ENCODE measurements at places on chromosomes 2 and 18.
A peak's percentile ranks its signal among the peaks of the same experiment; 100 is the strongest.

DNA sequence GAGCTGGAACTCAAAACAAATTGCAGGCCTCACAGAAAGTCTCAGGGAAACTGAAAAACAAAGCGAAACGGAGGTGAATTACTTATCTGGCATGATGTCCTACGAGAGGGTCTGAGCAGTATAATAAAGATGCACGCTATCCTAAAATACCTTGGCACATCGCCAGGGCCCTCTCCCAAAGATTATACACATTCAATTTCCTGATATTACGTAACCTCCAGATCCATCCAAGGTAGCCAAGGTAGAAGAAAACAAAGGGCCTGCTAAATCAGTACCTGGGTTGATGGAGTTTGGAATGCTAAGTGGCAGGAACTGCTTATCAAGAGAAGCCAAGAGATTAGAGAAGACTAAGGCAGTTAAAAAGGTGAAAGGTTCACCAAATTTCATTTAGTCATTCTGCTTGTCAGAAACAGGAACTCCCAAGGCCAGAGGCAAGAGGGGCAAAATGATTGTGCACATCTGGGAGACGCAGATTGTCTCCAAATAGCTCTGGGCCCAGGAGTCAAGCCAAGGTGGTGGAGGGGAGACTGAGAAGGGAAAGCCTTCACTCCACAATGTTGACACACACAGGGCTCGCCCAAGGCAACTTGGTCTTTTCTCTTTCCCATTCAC, 236.8 kb upstream of the ATP5MC3 start:
- no peak for DNase-seq

- no peak for DNase-seq
Observed at GRCh38 chr2:153780241-153780640, 91.5 kb upstream of the GALNT13 start.

GRCh38 chr18:59646963-59647307, 50.3 kb downstream of the CCBE1 start:
- DNase-seq: no peak

- no peak for DNase-seq
Observed at GRCh38 chr18:65587491-65587890, 163.3 kb upstream of the CDH7 start.

- DNase-seq: peak; percentile 33
Observed at GRCh38 chr2:109382226-109382895, 231.4 kb downstream of the SEPTIN10 start.

GRCh38 chr2:121346859-121347258, 61.9 kb upstream of the TFCP2L1 start:
- no peak for DNase-seq

- no peak for DNase-seq
Observed at GRCh38 chr18:7062236-7062635, 55.4 kb downstream of the LAMA1 start.

DNA sequence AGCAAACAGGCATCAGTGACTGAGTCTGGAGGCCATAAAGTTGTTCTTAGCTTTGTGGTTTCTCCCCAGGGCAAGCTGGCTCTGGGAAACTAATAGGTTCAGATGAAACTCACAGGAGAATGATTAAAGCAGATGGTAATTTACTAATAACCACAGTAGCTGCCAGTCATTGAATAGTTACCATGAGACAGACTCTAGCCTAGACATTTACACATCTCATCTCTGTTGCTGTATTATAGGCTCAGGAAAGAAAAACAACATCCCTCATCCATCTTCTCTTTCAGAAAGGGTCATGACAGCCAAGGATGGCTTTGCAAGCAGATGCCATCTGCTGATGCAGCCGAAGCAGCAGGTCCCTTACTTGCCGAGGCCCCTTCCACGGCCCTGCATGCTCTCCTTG, 314.0 kb upstream of the ID2 start:
- DNase-seq: no peak

- peak; percentile 90 for DNase-seq
Observed at GRCh38 chr2:85741833-85742455, 11.8 kb upstream of the ATOH8 start.

DNA sequence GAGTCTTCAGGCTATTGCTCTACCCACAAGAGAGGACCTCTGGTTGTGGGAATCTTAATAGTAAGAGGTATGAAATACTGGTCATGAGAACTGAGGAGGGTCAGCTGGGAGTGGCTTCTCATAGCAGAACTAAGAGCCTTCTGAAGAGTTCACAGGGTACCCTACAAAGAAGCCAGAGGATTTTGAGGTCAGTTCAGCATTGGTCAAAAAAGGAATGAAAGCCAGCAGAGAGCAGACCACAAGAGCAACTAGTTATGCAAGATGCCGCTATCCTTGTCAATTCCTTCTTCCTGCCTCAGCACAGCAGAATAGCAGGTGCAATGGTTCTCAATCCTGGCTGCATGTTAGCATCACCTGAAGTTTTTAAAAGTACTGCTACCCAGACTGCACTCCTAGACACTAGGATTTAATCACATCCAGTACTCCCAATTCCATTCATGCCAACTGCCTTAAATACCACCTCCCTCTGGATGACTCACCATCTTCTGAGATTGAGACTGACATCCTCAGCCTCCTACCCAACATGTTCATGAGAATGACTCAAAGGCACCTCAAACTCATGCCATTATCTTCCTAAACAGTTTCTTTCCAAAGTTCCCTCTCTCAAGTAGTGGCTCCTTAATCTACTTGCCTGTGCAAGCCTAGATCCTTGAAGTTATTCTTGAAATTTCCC, 81.0 kb upstream of the RBMS1 start:
- no peak for DNase-seq

DNA sequence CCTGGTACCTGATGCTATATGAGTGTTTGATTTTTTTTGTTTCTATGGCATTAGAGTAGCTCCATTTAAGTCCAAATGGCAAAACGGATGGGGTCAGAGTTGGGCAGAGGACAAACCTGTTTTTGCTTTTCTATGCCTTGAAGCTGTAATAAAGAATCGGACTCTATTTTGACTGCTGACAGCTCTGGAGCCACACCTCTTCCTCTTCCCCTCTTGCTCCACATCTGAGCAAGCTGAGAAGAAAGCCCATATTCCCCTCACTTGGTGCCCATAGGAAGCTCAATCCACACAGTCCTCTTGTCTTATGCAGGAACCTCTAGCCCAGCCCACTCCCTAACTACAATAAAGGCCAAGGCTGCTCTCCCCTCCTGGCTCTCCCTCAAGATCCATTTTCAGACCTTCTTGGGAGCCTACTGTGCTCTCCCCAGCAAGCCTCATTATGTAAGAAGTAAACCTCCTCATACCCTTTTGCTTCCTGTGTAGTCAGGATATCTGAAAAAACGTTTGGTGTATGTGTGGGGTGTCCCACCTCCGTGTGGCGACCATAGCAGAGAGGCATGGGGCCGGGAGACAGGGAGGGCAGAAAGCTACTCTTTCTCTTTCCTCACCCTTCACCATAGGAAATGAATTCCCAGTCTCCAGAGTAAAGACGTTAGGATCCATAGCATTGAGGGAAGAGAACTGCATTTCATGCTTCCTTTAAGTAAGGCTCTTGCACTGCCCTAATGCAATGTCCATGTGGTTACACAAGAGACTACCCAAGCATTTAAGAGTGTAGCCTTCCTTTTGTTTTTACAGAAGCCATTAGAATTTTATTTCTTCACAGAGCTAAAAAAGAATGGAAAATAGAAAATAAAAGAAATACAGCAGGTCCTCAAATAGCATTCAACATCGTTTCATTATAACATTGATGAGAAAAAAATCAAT, 41.9 kb upstream of the RAPGEF4 start:
- no peak for DNase-seq

DNA sequence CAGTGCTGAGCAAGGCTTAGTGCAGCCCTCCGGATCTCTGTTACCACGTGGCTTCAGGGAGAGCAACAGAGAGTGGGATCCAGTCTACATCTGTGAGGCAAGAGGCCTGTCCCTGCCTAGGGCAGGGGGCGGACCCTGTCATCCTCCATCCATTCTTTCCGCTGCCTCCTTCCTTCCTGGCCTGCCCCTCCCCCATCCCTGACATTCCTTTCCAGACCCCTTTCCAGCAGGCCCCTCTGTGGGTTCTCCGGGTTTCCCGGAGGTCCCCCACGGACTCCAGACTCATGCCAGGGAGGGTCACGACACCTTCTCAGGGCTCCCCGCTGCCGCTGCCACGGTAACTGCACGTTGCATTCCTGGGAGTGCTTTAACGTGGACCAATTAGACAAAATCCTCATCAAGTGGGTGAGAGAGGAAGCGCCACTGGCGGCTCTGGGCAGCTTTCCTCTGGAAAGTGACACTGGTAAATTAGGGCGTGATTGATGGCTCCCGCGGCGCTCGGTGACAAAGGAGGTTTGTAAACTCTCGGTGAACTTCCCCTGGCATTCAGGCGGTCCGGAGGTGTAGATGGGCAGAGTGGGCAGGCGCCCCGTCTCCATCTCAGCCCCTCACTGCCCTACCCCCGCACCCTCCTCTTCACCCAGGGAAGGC, 11.4 kb downstream of the ATOH8 start:
- DNase-seq: no peak

- no peak for DNase-seq
Observed at GRCh38 chr2:62209427-62209991, 13.6 kb downstream of the B3GNT2 start.

DNA sequence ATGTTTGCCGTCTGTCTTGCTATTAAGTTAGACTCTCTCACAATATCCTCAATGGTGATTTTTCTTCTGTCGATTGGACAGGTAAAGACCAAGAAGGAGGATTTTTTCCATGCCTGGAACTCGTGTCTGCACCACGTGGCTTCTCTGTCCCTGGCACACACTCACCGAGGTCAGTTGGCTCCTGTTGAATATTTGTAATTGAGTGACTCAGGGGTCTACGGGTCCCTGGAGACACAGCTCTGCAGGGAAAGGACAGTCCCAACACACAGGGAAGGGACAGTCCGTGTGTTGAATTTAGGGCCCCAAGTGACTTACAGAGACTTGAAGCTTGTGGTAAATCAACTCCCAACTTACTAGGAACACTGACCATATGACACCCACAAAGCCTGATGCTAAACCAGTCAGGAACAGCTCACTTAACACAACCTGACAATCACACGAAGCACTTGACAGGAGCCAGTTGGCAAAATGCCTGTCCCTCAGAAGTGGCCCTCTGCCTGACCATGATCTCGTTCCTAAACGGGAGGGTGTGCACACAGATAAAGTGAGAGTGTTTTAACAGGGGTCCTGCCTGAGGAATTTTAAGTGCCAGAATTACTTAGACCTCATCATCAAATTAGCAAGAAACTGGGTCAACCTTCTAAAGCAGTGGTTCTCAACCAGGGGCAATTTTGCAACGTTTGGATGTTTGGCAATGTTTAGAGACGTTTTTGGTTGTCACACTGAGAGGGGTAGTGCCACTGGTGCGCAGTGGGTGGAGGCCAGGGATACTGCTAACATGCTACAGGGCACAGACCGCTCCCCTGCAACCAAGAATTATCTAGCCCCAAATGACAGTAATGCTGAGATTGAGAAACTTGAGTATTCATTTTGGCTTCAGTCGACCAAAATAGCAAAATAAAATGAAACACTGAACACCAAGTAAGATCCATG, 88.9 kb upstream of the BCL2L11 start:
- no peak for DNase-seq

GRCh38 chr18:12442946-12443345, 35.2 kb downstream of the PRELID3A start:
- DNase-seq: no peak

DNA sequence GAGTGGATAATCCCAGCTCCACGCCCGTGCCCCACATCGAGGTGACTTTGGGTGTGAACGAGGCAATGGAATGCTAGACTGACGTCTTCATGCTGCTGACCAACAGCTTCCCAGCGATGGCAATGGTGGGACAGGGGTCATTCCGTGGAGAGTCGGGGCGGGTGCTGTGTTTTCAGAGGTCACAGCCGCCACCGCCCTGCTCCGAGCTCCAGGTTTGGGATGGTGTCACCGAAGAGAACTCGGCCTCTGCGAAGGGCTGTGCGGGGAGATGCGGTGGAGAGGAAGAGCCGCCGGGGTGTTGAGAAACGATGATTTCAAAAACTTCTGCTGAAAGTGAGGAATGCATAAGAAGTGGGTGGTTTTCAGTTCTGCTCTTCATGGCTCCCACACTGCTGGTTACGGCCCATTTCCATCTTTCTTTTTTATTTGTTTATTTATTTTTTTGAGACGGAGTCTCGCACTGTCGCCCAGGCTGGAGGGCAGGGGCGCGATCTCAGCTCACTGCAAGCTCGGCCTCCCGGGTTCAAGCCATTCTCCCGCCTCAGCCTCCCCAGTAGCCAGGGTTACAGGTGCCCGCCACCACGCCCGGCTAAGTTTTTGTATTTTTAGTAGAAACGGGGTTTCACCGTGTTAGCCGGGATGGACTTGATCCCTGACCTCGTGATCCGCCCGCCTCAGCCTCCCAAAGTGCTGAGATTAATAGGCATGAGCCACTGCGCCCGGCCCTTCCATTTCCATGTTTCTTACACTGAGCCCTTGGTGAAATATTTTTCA, 142.6 kb downstream of the RTP5 start:
- no peak for DNase-seq

DNA sequence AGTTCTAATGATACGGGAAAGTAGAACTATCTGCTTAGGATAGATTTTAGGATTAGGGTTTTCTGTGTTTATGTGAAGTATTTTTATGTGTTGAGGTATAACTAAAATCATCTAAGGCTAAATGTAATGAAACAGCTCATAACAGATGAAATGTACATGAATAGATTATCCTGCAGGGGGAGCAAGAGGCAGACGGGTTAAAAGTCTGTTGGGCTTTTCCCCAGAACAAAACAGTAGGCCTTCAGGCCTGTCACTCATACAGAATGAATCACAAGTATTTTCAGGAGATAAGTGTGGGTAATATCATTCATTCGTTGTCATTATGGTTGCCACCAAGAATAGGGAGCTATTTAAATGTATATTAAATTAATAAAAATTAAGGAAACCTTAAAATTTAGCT, 107.9 kb upstream of the IL1R2 start:
- no peak for DNase-seq

- DNase-seq: peak; percentile 24
Observed at GRCh38 chr2:239371726-239372686, 28.8 kb downstream of the HDAC4 start.

DNA sequence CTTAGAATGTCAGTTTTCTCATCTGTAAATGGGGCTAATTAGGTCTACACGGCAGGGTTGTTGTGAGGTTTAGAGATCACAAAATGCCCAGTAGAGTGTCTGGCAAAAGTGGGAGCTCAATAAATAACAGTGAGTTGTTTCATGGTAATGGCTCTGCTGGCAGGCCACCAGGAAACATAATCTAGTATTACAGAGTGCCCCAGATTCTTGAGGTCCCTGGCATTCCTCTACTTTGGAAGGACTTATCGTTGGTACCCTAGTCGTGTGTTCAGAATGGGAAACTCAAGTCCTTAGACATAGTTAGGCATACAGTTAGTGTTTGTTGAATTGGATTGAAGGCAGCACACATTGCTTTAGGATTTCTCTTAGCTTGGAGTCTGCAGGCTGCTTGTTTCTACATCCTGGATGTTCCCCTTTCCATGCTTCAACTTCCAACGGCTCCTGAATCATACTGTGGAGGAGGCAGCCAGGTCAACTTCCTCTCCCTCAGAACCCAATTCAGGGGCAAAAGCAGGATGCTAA, 161.5 kb upstream of the FOSL2 start:
- no peak for DNase-seq

Measured in left hindlimb (tissue), 1 donor.